ENCODE measurements at places on chromosomes 1 and 21. TPM values are rescaled to one million over a fixed set of nuclear protein-coding genes. Genes with fewer than 3 reads are reported as not detected.

Gene TMEM81
- total RNA-seq, result 2.6 TPM

Gene TRIM17
- 2.6 TPM for total RNA-seq

Gene RPTN
- not detected for total RNA-seq

Gene NTRK1
- total RNA-seq, result 3.5 TPM

Gene PTCH2
- total RNA-seq, result 0.51 TPM

Gene CERS2
- 218 TPM for total RNA-seq

Gene S100A3
- total RNA-seq, result not detected

Gene OLFM3
- total RNA-seq, result not detected

Gene PRAMEF12
- not detected for total RNA-seq

Gene STIL
- 22.2 TPM for total RNA-seq

Gene SETSIP
- not detected for total RNA-seq

Gene G0S2
- 10.3 TPM for total RNA-seq

Gene LENEP
- total RNA-seq, result not detected

Gene CLCA1
- not detected for total RNA-seq

Gene TMEM51
- total RNA-seq, result not detected

Gene SLC44A3
- not detected for total RNA-seq

Gene ANKRD35
- total RNA-seq, result 1.2 TPM

Gene CFAP45
- total RNA-seq, result 1.4 TPM

Gene RIT1
- total RNA-seq, result 15.5 TPM

Gene HLX
- not detected for total RNA-seq

Gene LMNA
- 95.3 TPM for total RNA-seq

Gene RHEX
- not detected for total RNA-seq

Gene CDC20
- total RNA-seq, result 141 TPM

Gene PRPF38A
- total RNA-seq, result 121 TPM
